ENCODE measurements at places on chromosomes 1 and 21.
A peak's percentile ranks its signal among the peaks of the same experiment; 100 is the strongest.

DNA sequence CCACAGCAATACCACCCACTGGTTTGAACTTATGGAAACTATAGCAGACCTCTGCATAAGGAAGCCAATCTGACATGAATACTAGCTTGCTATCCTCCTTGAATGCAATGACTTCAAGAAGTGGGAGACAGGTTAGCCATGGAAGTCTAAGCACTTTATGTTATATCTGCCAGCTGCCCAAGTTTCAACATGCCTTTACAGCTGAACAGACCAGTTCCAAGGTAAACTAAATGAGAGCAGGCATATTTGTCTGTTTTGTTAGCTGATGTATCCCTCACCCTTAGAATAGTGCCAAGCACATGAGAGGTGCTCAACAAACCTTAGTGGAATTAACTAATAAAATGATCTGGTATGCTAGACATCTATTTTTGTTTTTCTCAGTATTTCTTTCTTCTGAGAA, 65.1 kb downstream of the ALG14 start:
- DNase-seq: no peak

DNA sequence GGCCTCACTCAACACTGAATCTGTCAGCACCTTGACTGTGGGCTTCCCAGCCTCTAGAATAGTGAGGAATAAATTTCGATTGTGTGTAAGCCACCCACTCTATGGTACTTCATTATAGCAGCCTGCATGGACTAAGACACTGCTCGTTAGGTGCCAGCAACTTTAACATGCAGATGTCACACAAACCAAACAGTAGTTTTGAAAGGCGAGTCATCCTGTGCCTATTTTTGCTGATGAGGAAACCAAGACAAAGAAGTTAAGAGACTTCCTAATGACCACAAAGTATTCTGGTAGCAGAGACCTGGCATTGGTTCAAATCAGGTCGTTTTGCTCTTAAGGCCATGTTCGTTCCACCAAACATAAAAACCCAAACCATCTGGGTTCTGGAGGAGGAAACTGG, 42.9 kb downstream of the BATF3 start:
- no peak for DNase-seq

GRCh38 chr1:167440345-167440744, 78.0 kb downstream of the CD247 start:
- no peak for DNase-seq

DNA sequence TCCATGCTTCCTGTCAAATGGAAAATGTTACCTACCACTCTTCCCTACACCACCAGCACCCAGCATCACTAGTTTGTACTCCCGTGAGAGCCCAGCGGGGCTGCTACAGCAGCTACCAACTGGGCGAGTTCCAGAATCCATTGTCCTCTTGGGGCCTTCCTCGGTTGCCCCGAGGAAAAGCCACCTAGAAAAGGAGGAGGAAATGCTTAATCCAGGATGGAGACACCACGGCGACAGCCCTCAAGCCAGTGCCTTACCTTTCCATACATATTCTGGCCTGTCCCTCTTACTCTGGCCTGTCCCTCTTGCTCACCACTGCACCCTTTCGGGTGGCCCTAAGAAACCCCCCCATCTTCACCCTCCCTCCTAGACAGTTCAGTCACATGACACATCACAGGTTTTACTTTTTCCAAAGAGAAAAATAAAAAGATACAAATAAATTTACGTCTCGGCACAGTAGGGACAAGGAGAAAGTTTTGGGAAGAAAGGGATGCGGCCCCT, 478 bp downstream of the RIT1 start:
- no peak for DNase-seq

DNA sequence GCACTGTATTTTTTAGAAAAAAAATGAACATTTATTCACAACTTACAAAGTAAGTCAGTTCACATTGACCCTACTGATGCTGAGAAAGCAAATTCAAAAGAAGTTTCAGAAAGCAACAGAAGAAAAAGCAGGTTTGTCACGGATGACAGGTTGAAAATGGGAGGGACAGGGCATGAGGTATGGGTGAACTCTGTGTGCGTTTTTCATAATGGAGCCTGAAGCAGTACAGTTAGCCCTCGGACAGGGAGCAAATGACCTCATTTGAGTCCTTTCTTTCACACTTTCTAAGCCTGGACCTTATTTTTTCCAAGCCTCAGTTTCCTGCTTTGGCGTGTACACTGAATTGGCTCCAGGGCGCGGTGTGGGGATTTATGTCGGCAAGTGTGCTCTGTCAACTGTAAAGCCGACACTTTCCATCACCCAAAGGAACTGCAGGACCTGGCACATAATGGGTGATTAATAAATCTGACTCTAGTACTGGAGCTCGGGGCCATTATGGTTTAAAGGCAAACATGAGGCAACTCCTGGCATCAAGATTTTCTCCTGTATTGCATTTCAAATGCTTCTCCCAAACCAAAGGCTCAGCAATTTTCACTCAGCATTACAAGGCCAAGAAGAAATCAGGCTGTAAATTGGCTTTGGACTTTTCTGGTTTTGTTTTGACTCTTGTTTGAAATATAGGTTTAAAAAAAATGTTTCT, 345.5 kb upstream of the DUSP10 start:
- no peak for DNase-seq

- no peak for DNase-seq
Observed at GRCh38 chr1:29383746-29384371, 147.5 kb downstream of the PTPRU start.

- no peak for DNase-seq
Observed at GRCh38 chr1:203149188-203149840, 21.8 kb downstream of the ADORA1 start.

- no peak for DNase-seq
Observed at GRCh38 chr1:189538271-189538670, 939.4 kb downstream of the BRINP3 start.

DNA sequence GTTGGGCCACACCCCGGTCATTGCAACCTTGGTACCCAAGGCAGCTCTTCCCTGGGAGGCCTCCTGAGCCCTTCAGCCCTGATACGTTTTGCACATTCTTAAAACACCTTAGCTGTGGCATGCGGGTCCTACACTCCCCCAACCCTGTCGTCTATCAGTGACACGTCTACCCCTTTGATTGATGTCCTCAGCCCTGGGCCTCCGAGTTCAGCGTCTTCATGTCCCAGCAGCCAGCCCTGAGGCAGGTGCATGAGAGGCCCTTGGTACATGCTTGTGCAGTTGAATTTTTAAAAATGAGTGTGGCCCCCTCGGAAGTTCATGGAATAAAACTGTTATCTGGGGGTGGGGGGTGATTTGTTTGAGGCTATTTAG, 38.9 kb upstream of the ADARB1 start:
- no peak for DNase-seq

DNA sequence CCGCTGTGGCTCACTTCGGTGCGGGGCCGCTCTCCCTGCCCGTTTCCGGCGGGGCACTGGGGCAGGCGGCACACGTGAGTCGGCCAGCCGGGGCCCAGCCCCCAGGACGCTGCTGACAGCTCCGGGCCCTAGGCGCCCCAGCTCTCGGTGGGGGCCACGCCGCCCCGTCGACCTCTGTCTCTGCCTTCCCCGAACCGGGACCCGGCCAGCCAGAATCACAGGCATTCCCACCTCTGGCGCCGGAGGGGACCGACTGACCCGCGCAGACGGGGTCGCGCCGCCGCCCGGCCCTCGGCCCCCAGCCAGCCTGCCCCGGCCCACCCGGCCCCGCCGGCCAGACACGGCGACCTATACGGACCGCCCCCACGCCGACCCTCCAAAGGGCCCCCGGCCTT, 755 bp downstream of the SCMH1 start:
- peak; percentile 38 for DNase-seq

GRCh38 chr1:52659851-52660596, 27.1 kb downstream of the SHISAL2A start:
- DNase-seq: no peak

DNA sequence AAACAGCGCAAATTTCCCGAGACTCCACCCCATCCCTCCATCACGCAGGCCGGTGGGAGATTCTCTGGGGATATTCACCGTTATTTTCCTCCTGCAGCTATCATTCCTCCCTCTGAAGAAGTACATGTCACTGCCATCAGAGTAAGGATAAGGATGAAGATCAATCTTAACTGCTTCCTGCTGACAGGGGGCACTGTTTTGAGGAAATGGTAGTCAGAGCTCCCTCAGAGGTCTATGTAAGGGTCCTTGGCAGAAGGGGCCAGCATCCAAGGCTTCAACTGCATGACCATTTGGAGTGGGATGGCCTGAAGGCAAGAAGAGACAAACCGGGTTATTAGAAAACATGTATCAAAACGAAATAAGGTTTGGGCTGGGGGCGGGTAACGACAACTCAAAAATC, 111.5 kb downstream of the KCNK1 start:
- DNase-seq: no peak

DNA sequence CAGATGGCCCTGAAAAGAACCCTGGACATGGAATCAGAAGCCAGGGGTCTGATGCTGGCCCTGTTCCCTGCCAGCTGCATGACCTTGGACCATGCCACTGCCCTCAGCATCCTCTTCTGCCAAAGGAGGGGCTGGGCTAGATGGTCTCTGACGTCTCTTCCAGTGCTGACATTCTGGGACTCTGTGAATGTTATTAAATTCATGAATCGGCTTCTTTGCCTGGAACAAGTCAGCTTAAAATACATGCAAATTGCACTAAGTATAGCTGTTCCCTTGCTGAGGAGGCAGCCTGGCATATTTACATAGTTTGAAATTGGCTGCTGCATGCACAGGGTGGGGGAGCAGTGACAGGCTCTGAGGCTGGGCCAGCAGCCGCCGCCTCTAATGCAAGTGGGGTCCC, 23.8 kb downstream of the KCNA2 start:
- no peak for DNase-seq

DNA sequence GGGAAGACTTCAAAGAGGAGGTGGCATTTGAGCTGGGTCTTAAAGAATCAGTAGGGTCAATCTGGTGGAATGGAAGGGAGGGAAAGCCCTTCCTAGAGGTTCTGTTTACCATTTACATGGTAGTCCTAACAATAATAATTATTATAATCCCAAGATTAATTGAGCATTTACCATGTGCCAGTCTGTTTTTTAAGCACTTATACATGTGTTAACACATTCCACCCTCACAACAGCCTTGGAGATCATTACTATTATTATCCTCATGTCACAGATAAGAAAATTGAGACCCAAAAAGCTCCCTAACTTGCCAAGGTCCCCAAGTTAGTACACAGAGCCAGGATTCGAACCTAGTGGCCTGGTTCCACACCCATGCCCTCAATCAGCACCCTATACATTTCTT, 10.8 kb downstream of the GLIS1 start:
- DNase-seq: no peak

- no peak for DNase-seq
Observed at GRCh38 chr1:224554620-224555259, 61.4 kb upstream of the CNIH3 start.

- no peak for DNase-seq
Observed at GRCh38 chr1:76494807-76495206, 372.5 kb upstream of the ST6GALNAC5 start.

DNA sequence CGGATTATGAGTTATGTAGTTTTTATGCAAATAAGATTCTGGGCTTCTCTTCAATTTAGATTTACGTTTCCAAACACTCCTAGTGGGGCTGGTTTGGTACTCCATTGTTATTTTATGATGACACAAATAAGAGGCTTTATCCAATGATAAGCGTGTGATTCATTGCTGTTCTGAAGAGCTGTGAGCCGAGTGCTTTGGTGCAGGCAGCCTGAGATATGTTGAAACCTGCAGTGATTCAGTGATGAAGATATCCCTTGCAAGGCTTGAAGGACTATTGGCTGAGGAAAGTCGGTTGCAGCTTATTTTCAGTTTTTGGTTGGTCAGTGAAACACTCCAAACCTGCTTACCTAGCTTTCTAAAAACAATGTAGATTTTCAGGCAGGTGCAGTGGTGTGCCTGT, 112.2 kb downstream of the RYR2 start:
- no peak for DNase-seq

DNA sequence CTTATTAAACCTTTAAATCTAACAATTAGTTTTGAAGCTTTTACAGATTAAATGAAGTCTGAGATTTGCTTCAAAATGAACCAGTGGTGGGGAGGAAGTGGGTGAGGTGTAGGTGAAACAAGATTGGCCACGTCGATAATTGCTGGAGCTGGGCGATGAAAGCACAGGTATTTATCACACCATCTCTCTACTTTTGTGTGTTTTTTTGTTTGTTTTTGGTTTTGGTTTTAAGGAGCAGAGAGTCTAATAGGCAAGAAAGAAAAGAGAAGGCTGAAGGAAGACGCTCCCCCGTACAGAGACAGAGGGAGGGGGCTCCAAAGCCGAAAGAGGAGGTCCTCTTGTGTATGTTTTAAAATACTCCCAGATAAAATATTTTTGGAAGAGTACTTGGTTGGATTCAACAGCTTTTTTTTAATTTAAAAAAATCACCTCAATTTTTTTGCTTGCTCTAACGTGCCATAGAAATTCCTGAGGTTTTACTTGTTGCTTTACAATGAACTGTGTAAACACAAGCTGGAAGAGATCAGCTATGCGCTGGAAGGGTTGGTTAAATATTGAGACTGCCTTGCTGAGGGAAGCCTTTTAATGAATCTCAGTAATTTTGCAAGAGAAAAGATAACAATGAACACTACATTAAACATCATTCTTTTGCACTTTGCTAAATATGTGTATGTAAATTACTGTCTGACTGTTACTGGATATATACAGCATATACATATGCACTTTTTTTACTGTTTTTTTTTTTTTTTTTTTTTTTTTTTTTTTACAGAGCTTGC, 6.7 kb upstream of the LGALS8 start:
- DNase-seq: no peak

GRCh38 chr1:16247441-16247840, 10.5 kb upstream of the CPLANE2 start:
- DNase-seq: no peak

GRCh38 chr1:228903434-228904071, 168.3 kb downstream of the RHOU start:
- DNase-seq: no peak

GRCh38 chr1:17527036-17527914, 12.2 kb upstream of the ARHGEF10L start:
- no peak for DNase-seq

GRCh38 chr1:59438058-59438560, 141.2 kb downstream of the FGGY start:
- DNase-seq: no peak

- no peak for DNase-seq
Observed at GRCh38 chr1:109997204-109997866, 12.8 kb downstream of the AHCYL1 start.

- DNase-seq: no peak
Observed at GRCh38 chr1:193013707-193014106, 45.5 kb downstream of the UCHL5 start.

DNA sequence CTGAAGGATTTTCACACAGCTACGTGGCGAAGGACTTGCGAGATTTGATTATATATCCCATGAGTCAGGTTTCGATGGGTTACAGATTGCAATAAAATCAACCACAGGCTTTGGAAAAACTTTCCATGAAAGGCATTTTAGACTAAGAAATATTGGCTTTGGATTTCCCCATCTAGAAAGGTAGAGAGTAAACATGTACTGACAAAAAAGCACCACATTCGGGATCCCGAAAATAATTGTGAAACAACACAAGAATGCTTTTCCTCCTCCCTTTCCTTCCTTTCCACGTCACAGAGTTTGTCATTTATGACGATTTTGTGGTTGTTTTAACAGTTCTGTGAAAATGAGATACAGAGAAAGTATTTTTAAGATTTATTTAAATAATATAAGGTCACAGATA, 38.5 kb downstream of the TGFB2 start:
- no peak for DNase-seq

GRCh38 chr1:60847855-60848582, 234.3 kb upstream of the NFIA start:
- DNase-seq: no peak

GRCh38 chr1:12196641-12197482, 30.1 kb downstream of the TNFRSF1B start:
- no peak for DNase-seq

- DNase-seq: no peak
Observed at GRCh38 chr1:150061632-150062101, 5.9 kb upstream of the VPS45 start.

Measured in stimulated activated CD4-positive, alpha-beta T cell treated with anti-CD3 and anti-CD28 coated beads, Interleukin-2, amount 100 ng/mL, for 48 hours (primary cell).